NCI-H187 (cell line): ENCODE measurements at places on chromosomes 12 and 14.

DNA sequence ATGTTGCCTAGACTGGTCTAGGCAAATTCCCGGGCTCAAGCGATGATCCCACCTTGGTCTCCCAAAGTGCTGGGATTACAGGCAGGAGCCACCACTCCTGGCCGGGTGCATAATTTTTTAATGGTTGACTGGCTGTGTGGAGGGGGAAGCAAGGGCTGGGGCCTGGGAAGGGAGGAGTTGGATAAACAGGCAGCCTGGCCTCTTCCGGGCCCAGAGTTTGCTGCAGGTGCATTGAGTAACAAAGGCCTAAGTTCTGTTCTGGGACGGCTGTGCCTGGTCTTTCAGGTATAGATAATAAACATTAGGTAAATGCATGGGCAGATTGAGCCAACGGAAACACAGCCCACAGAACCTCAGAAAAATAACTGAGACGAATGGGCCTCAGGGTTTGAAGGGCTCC lies 191.3 kb upstream of the TBX3 start:
- no peak for DNase-seq

GRCh38 chr14:103540821-103541708 lies 12.1 kb downstream of the TRMT61A start:
- no peak for DNase-seq

DNA sequence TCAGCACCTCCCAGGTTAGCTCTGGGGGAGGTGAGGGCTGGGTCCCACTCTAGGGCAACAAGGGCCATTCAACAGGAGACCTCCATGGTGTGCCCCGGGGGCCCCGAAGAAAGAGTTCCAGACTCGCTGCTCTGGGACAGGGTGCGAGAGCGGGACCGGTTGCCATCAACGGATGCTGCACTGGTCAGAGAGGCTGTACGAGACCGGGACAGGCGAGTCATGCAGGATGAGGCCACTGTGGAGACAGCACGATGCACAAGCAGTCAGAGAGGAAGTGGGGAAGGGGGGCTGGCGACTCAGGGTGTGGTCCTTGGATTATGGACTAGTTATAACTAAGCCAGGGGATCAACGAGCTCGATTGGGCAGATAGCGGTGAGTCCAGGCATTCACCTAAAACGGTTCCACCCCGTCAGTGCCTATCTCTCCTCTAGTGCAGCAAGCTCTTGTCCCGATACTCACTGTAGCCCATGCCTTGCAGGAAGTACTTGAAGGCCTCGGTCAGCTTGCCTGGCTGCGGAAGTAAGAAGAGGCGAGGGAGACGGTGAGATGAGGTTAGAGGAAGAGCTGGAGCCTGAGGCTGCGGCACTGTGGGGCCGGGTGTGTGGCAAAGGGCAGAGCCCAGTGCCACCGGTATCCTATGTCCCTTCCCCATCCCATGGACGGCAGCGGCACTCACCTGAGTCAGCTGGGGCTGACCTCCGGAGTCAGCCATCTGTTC lies 7.2 kb downstream of the NDRG2 start:
- no peak for DNase-seq

DNA sequence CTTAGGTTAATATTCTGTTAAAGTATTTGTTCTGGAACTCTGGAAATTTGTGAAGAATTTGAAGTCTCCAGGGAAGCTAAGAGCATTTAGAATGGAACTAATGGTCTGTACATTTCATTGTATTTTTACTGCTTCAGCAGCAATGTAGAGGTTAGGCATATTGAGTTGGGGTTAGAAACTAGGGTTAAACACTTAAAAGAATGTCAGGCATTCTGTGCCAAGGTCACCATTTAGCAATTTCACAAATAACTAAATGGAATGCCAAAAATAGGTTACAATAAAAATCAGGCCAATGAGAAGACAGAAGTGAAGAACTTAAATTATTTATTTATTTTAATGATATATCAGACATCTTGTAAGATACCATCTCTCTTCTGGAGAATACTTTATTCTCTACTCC lies 210.8 kb downstream of the C12orf50 start:
- no peak for DNase-seq

GRCh38 chr12:110171636-110172035 lies 47.5 kb downstream of the IFT81 start:
- no peak for DNase-seq

- no peak for DNase-seq
Measured at GRCh38 chr12:618605-619004, 44.6 kb downstream of the NINJ2 start.

DNA sequence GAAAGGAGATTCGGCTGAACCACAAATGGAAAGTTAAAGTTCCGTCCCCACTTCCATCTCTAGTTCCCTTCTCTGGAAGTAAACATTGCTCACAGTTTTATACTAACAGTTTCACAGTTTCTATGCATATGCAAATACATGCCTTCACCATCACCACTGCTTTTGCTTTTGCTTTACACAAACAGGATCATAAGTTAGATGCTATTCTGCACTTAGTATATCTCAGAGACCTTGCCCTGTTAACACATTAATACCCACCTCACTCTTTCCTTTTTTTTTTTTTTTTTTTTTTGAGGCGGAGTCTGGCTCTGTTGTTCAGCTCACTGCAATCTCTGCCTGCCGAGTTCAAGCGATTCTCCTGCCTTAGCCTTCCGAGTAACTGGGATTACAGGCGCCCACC lies 890 bp downstream of the TEP1 start:
- DNase-seq, result no peak

DNA sequence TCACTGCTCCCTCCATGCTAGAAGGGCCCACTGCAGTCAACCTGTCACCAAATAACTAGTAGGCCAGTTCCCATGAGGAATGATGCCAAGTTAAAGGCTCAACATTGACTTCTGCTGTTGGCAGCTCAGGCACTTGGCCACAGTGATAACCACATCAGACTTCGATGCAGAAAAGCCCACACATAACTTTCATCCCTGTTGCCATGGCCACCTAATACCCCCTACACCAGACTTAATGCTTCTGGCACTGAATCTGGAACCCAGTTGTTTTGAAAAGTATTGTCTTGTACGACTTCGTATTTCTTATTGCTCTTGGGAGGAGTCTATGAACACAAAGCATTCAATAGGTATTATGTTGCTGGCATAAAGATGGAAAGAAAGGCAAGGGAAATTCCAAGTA lies 44.3 kb upstream of the HELB start:
- no peak for DNase-seq

GRCh38 chr12:94415066-94415465 lies 44.6 kb downstream of the CEP83 start:
- DNase-seq, result no peak
